ENCODE measurements at places on chromosomes 2 and 18. TPM values are rescaled to one million over a fixed set of nuclear protein-coding genes. Genes with fewer than 3 reads are reported as not detected.
A peak's percentile ranks its signal among the peaks of the same experiment; 100 is the strongest.

Gene SERPINB12
- total RNA-seq = not detected

DNA sequence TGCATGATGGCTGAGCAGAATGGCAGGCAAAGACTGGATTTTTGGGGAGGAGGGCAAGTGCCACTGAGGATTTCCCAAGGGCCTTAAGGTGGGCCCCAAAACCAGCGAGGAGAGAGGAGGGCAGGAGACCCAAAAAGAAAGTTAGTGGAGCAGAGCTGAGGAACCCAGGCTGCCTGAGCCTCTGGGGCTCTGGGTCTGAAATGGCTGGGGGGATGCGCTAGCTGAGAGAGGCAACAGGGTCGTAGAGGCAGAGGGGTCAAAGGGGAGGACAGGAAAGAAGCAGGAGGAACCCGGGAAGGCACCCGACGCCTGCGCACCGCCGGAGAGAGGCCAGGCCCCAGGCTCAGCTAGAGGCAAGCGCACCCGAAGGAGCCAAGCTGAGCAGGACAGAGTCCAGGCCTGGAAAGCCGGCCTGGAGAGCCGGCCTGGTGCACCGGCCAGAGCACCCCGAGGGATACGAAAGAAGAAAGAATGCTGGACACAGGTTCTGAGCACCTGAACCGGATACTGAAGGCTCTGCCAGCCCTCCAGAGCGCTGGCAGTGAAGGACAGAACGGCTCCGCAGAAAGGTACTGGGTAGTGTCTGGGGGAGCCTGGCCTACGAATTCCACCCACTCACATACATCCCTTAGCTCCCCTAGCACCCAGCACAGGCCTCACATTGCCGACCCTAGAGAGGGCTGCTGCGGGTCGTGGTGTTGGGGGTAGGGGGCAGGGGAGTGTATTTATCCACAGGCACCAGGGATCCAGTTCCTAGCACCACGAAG is 39.5 kb upstream of the ATP6V1B1 start:
- no peak for DNase-seq

GRCh38 chr2:236731767-236732580 is 162.3 kb downstream of the ACKR3 start:
- peak; percentile 82 for DNase-seq

Gene OTX1
- 7.0 TPM for total RNA-seq

Gene TTC21B
- 9.8 TPM for total RNA-seq

- DNase-seq = no peak
These were observed 107.4 kb upstream of the ID2 start for GRCh38 chr2:8574196-8575037.

GRCh38 chr2:102618452-102619413 is 620 bp upstream of the SLC9A2 start:
- peak; percentile 80 for DNase-seq

GRCh38 chr18:44852818-44853217 is 172.1 kb downstream of the SETBP1 start:
- DNase-seq = no peak

Gene RAB6C
- total RNA-seq = not detected

Gene DHRS9
- not detected for total RNA-seq

DNA sequence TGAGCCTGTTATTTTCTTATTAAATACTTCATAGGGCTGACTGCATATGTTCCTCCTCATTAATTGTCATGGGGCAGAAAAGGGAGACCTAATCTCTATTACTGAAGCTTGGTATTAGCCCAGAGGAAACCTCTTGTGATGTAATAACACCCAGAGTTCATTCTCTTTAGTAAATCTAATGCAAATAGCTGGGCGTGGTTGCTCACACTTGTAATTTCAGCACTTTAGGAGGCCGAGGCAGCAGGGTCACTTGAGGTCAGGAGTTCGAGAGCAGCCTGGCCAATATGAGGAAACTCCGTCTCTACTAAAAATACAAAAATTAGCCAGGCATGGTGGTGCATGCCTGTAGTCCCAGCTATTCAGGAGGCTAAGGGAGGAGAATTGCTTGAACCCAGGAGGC is 14.7 kb downstream of the DAW1 start:
- DNase-seq = no peak

DNA sequence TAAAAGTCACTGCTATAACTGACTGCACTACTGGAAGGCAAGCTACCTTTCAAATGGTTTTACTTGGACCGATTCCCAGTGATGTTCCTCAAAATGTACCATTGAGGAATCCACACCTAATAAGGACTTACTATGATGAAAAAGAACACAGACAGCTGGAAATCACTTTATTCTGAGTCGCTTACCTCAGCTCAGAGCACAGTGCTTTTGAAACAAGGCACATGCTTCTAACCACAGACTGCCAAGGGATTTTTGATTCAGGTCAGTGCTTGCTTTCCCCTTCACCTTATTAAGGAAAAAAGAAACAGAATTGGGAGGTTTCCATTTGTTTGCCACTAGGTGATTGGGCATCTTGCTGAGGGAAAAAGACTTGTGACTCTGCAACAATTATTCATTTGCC is 707.5 kb upstream of the FSHR start:
- no peak for DNase-seq

Gene RBKS
- total RNA-seq = 6.8 TPM

DNA sequence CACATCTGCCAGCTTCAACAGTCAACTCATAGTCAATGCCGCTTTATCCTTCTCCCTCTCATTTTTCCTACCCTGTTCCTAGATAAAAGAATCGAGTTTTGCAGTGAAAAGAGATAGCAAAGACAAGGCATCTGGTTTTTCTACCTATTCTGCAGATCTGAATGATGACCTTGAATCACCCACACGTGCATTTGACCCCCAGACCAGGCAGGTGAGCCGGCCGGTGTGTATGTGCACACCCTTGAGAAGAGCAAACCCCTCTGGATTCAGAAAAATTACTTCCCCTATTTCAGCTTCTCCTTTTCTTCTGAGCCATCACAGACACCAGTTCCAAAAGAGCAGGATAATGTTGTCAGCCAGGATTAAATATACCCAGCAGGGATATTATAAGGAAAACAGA is 115.6 kb upstream of the ST6GAL2 start:
- DNase-seq = no peak

DNA sequence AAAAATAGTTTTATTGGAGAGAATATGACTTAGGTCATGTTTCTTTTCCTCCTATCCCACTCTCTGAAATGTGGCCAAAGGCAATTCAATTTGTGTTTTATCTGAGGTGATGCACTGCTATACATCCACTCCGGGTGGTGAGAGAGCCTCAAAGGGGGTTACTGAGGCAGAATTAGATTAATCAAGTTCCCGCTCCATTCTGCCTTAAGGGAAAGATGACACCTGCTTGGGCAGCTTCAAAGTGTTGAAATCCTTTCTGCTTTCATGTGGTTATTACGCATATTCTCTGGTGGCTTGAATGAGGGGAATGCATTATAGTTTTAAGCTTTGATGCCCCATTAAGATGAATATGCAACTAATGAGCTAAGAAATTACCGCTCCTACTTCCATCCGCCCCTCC is 213.0 kb upstream of the TMEFF2 start:
- no peak for DNase-seq

- DNase-seq = no peak
These were observed 56.9 kb upstream of the NFU1 start for GRCh38 chr2:69494126-69494525.

Gene TUBB6
- total RNA-seq = 47.9 TPM

GRCh38 chr2:172467382-172467781 is 40.0 kb downstream of the ITGA6 start:
- DNase-seq = no peak

- peak; percentile 73 for DNase-seq
These were observed 68.9 kb downstream of the DOCK10 start for GRCh38 chr2:224973112-224974016.

Gene RETREG2
- 84.4 TPM for total RNA-seq

DNA sequence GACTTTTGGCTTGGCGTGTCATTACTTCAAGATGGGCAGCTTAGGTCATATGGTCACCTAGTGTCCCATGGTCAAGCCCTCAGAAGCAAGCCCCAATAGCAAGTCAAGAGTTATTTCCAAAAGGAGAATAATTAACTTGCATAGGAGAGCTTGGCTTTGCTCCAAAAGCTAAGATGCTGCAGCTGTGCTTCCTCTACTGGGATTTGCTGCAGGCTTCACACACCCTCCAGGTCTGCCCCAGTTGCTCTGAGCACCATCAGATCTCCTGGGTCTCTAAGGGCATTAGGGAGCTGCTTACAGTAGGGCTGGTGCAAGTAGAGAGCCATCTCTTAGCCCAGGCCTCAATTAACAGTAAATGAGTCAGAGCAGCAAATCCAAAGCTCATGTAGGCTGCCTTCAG is 46.6 kb downstream of the THUMPD2 start:
- DNase-seq = no peak

DNA sequence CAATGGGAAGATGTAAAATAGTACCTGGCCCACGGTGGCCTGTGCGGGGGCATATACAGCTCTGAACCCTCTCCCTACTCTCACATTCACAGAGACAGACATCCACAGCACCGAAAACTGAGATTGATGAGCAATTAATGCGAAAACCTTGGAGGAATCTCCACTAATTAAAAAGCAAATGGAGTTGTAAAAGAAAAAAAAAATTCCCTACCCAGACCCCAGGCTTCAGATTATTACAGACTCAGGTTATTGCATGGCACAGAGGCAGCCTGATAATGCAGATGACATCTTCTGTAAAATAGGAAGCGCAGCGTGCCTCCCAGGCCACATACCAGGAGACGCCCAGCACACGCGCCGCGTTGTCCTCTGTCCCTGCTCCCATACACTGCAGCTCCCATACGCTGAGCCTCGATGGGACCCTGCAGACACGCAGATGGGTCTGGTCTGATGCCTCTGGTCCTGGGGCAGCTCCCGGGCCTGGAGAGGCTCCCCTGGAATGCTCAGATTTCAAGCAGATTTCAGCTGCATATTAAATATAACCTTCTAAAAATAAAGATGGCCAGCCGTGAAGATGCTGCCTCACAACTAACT is 496.1 kb upstream of the MYT1L start:
- DNase-seq = no peak

DNA sequence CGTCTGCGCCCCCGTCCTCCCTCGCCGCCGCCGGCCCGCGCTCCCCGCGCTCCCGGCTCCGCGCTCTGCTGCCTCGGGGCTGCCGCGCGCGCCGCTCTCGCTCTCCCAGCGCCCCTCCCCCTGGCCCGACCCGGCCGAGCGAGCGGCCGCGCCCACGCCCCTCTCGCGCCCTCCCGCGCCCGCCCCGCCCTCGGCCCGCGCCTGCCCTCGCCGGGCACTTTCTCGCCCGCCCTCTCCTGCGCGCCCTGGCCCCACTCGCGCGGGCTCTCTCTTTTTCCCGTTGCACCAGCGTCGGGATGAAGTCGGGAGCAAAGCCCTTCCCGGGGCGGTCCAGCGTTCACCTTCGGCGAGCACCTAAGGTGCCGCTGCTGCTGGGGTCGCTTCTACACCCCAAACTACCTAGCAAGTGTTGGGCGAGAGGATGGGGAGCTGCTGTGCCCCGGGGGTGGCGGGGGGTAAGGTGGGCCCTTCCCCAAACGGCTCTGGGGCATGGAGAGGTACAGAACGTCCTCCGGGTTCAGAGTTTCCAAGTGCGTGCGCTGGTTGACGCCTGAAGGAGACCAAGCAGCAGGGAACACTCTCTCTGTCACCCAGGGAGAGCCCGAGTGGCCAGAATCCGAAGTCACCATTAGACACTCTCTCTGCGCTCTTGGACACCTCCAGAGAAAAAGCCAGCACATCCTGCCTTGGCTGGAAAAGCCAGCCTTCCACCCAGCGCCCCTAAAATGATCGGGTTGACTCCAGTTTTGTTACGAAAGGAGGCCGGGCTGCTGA is at the start of gene COLEC12:
Gene COLEC12 (minus strand): TSS at position 70 of the 774 bp plus-strand sequence. CDS start 187 bp downstream, outside the sequence.
- no peak for DNase-seq

DNA sequence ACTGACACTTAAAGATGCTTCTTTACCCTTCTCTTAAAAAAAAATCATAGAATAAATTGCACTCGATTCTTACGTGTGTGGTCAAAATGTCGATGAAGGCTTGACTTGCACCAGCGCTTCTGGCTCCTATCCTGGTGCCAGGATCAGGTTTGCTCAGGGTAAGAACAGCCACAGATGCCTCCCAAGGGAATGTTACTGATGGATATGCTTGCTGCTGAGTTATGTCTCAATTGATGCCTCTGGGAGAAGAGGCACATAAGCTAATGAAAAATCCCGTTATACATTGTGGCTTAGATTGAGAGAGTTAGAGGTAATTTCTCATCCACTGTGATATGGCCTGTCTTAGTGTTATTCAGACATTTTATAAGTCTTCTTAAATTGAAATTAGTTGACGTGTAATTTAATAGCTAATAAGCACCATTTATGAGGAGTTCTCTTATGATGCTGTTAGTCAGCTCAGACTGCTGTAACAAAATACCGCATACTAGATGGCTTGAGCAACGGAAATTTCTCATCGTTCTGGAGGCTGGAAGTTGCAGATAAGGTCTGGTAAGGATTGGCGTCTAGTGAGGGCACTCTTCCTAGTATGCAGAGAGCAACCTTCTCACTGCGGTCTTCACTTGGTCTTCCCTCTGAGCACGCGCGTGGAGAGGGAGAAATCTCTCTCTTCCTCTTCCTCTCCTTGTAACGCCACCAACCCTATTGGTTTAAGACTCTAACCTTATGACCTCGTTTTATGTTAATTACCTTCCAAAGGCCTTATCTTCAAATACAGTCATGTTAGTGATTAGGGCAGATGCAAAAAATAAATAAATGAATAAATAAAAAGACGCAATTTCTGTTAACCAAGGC is 116.6 kb upstream of the NOSTRIN start:
- no peak for DNase-seq

- DNase-seq = no peak
These were observed 29.4 kb downstream of the CERKL start for GRCh38 chr2:181627545-181627944.

Gene PRKAG3
- total RNA-seq = not detected

DNA sequence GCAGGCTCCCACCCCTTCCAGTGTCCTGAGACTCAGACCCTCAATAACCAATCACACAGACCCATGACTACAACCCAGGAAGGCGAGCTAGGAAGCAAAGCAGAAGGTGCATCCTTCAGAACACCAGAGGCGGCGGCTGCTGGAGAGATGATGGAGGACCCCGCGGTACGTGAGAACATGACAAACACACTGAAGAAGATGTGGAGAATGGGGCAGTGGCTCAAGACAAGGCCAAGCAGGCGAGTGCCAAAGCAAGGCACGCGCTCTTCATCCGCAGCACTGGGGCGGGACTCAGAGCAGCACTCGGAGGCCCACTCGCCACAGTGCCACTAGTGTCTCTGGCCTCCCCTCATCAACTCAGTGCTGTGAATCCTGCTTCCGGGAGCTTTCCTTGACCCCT is 13.7 kb downstream of the ERFE start:
- DNase-seq = no peak

DNA sequence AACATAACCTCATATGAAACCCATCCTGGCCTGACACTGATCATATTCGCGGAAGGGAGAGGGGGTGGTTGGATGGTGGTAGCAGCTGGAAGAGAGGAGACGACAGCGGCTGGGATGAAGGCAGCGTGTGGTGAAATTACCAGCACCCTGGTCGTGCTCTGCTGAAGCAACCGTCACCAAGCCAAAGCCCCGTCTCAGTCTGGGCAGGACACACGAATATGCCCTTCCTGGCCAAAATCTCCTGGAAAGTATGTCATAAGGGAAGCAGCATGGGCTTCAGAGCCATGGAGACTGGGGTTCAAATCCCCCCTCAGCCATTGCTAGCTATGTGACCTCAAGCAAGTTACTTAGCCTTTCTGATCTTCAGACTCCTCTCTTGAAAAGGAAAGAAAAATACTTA is 63.2 kb upstream of the CABLES1 start:
- no peak for DNase-seq

- DNase-seq = no peak
These were observed 8.7 kb downstream of the FAM178B start for GRCh38 chr2:96977631-96978195.
